ENCODE measurements at places on chromosomes 5 and 9.

GRCh38 chr9:6764011-6764410 lies 6.2 kb downstream of the KDM4C start:
- DNase-seq: no peak

GRCh38 chr5:93422652-93423280 lies 158.3 kb downstream of the NR2F1-AS1 start:
- no peak for DNase-seq

DNA sequence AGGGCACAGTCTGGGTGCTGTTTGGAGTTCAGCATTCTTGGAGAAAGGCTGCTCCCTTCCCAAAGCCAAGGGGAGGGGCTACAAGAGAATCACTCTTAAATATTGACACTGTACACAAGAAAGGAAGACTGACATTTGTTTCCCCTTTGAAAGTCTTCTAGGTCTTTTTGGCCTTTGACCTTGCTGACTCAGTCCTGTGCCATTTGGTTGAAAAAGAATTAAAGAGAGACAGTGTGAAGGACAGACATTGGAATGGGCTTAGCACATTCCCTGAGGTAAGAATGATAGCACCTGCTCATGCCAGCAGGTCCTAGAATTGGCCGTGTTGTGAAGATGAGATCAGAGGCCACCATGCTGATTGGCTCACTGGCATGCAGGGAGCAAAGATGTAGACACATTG lies 271.4 kb upstream of the ZNF608 start:
- DNase-seq: no peak

DNA sequence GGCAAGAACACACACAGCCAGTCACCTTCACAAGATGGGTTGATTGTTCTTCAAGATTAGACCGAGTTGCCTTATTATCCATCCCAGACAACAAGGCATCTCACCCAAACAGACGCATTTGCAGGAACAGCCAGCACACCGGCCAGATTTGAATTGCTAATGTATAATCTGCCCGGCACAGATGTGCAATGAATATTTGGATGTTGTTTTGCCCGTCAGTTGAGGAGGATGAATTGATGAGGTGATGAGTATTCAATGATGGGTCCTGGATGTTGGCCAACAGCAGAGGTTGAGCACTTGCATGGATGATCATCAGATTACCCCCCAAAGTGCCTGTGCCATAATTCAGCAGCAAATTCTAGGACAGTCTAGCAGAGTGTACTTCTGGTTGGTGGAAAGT lies 20.1 kb downstream of the ALG2 start:
- no peak for DNase-seq

DNA sequence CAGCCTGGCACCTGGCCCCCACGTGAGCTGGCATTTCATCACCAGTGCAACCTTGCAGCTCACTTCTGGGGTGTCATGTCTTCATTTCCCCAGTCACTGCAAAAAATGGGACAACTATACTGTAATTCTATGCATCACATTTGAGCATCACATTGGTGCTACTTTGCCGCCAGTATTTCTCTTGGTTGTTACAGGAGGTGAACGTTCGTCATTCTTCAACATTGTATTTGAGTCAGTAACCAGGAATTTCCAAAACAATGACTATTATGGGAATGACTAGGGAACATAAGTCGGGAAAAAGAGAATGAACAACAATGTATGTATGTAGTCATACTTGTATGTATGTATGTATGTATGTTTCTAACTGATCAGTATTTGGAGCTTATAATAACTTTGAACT lies 1278.0 kb downstream of the EFNA5 start:
- no peak for DNase-seq

DNA sequence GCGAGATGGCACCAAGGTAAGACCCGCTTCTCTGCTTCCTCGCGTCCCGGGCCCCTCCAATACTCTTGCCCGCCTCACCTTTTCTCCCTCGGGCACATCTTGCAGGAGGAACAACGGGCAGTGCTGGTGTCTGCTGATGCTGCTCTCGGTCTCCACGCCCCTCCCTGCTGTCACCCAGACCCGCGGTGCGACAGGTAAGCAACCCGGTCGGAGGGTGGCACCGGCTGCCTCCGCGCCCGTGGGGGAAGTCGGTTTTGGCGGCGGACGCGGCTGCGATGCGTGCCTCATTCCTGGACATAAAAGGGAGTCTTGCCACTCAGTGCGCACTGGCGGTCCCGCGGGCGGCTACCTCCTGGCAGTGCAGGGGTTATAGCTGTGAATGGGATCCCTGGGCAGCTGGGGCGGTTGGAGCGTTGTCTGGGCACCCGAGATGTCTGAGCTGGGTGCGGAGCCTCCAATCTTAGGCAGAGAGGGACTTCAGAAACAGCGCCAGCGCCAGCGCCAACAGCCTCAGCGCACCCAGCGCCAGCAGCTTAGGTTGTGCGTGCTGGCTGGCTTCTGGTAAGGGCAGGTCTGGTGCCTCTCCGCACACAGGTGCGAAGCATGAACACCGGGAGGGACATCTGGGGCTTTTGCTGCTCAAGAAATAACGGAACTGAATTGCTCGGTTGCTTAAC lies 488 bp downstream of the COL15A1 start:
- DNase-seq: no peak

- DNase-seq: no peak
These were observed 429.6 kb downstream of the LRRC70 start for GRCh38 chr5:63008195-63008594.

DNA sequence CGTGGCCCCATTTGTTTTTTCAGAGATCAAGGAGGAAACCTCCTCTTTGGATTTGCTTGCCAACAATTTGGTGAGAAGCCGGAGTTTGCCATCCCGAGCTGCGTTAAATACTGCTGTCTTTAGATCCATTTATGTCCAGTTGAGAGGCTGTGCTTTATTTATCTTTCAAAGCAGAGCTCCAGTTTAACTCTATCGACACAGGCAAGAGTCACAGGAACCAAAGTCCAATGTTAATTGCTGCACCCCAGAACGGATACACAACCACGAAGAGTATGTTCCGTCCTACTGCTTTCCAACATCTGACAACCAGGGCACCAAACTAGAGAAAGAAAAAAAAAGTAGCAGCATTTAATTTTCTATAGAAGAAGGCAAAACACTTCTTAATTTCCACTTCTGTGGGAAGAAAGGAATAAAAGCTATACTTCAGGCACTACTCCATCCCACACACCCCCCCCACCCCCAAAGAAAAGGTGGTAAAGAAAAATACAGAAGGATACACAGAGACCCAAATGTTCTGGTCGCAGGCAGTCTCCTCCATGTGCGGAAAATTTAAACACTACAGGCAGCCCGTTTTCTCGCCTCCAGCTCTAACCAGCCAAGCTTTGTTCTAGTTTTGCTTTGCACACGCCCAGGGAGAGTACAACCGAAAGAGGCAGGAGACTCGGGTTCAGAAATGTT lies 1.1 kb downstream of the FEM1C start:
- no peak for DNase-seq

DNA sequence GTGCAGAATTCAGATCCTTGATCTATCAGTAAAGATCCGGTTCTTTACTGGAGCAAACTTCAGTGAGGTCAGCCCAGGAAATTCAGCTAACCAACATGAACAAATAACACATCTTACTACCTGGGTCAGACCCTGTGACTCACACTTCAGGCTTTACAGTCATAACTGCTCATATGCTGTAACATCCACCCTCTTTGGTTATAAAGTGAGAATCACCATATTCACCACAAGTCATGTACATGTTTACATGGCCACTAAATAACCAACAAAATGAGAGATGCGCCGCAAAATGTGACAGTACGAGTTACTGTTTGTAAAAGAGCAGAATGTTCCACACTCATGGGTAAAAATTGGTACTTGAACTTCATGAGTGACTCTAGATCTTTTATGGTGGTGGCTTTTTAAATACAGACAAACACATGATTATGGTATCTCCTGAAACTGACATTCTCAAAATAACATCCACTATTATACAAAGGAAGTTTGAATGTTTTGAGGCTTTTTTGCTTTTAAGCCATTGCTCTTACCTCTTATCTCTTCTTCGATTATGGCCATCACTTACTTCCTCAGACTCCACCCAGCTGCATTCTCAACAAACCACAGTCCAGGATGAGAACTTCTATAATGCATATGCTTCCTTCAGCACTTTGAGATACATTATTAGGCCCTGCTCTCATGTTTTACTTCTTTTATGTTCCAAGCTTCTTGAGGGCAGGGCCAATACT lies 516.6 kb downstream of the RAB3C start:
- DNase-seq: no peak

DNA sequence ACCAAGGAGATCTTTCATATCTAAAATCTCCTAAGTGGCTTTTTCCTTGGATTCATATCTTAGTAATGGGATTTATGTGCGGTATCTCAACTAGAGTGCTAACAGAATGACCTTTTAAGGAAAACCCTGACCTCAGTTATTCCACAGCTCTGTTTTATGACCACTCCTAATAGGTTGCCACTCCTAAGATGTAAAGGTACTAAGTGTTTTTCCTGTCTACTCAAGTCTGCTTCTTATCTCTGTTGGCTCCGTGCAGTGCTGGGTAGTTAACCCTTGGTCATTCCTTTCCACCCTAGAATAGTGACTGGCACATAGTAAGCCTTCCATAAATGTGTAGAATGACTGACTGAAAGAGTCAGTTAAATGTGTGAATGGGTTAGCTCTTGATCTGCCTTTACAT lies 161.4 kb downstream of the DOCK2 start:
- DNase-seq: no peak

GRCh38 chr9:107180206-107180605 lies 102.9 kb upstream of the RAD23B start:
- no peak for DNase-seq

DNA sequence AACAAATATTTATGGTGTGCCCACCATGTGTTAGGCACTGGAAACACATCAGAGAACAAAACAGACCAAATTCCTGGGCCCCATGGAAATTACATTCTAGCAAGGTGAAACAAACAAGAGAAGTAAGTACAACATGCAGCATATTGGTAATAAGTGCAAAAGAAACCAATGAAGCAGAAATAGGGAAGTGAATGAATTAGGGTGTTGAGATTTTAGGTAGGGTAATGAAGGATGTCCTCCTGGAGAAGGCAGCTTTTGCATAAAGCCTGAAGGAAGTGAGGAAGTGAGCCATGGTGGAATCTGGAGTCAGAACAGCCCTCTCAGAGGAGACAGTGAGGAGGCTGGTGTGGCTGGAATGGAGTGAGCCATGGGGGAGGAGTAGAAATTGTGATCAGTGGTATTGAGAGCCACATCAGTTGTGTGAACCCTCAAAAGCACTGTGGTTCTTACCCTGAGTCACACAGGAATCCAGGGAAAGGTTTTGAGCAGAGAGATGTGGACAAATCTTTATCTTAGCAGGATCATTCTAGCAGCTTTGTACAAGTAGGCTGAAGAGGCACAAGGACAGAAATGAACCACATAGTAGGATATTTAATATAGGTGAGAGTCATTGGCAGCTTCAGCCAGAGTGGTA lies 52.7 kb upstream of the ARL15 start:
- DNase-seq: no peak

DNA sequence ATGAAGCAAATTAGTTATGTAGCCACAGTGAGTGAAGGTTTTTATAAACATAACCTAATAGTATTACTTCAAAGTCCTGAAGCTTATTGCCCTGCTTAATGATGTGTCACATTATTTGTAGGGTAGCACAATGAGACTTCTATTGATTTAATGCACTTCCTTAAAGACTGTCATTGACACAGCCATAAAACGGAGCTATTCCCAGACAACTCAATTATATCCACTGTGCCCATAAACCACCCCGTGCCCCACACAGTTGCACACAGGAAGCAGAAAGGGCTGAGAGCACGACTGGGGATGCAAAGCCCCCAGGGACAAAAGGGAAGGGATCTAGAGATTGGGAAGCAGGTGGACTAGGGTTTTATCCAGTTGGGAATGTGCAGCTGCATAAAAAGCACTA lies 37.0 kb downstream of the TRIM32 start:
- DNase-seq: no peak

GRCh38 chr9:74334271-74334670 lies 162.9 kb upstream of the RORB start:
- DNase-seq: no peak
